ENCODE measurements at places on chromosomes 2 and 18.

DNA sequence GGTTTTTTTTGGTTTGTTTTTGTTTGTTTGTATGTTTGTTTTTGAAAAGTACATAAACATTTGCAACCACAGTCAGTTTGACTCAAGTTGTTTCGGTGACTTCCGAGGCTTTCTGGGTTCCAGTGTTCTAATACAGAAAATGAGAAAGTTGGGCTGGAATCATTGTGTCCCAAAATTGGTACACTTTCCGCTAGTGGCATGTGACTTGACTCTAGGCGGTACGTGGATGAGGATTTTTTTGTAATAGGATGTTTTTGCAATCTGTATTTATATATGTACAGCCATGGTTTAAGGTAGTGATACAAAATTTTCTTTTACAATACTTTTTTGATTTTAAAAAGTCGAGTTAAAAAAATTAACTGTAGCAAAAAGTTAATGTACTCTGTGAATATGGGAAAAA lies 1.7 kb downstream of the MFF start:
- DNase-seq, result no peak

DNA sequence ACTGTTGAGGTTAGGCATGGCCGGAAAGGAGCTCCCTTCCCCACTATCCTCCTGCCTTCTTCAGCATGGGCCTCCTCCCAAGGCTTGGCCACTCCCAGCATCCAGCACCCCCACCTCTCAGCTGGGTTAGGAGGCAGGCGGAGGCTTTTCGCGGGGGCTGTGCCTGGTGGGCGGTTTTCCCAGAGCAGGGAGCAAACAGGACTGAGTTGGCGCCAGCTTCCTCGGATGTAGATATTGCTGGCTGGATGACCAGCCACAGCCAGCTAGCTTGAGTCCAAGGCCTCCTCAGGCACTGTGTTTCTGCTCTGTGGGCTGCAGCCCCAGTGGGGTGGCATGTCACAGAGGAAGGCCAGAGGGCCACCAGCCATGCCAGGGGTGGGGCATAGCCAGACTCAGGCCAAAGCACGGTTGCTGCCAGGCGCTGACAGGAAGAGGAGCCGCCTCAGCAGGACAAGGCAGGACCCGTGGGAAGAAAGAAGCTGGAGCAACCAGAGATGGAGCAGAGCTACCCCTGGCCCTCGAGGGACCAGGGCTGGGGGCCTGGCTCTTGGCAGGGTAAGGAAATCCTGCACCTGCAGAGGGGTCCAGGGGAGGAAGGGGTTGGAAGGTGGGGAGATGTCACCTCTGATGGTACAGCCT lies at the start of gene TCF23:
Gene TCF23, plus strand, starts transcription at position 204 of the 639 bp plus-strand sequence. Its CDS starts 130 bp downstream, at position 334.
- DNase-seq, result no peak

GRCh38 chr2:218436992-218437391 lies 18.1 kb downstream of the VIL1 start:
- DNase-seq, result no peak

DNA sequence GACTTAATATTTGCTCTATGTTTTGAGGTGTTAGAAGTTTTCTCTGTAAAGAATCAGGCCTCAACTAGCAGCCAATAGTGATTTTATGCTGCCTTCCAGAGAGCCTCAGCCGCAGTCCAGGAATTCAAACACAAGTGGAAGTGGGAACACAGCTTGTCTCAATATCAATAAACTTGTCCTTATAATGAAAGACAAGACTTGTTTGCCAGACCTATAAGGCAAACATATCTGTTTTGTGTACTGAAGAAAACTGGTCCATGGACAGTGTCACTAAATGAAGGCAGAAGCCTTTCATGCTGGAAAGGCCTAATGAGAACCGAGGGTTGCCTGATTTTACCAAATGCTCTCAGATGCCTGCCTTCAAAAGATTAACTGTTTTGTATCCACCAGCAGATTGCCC lies 182.2 kb downstream of the EPHA4 start:
- DNase-seq, result no peak

DNA sequence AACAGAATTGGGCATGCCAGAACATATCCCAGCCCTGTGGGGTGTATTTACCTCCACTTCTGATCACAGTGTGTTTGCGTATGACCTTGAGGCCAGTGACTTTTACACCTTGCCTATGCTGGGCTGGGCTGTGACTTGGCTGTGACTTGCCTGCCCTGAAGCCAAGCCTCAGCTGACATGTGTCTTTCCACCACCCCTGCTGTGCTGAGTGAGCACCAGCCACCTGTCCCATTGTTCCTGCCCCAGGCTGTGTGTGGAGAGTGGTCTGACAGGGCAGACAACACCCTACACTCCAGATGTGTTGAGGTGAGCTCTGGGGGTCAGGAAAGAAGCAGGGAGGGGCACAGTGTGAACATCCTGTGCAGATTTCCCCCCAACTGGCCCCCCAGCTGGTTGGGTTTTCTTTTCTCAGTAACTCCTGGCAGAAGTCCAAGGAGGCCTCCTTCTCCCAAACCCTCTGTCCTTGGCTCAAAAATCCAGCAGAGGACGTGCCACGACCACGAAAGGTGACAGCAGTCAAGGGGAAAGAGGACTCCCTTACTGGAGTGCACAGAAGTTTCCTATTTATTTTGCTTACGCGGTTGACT lies 5.1 kb upstream of the STEAP3 start:
- DNase-seq, result no peak

GRCh38 chr2:120899771-120900170 lies 164.1 kb downstream of the GLI2 start:
- no peak for DNase-seq

DNA sequence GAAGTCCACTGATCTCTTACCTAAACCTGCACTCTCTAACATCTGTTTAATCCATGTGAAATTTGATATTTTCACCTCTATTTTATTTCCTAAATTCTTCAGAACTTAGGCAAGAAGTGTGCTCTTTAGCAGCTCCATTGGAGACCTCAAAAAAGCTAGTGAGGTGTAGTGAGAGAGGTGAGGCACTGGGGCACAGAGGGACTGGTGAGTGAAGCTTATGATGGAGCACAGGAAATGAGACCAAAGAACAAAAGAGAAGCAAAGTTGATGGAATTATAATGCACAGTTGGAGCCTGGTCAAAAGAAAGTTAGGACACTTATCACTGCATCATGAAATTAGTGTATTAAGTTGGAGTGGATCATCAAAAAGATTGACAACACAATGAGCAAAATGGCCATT lies 1050.7 kb upstream of the NRXN1 start:
- DNase-seq, result no peak

DNA sequence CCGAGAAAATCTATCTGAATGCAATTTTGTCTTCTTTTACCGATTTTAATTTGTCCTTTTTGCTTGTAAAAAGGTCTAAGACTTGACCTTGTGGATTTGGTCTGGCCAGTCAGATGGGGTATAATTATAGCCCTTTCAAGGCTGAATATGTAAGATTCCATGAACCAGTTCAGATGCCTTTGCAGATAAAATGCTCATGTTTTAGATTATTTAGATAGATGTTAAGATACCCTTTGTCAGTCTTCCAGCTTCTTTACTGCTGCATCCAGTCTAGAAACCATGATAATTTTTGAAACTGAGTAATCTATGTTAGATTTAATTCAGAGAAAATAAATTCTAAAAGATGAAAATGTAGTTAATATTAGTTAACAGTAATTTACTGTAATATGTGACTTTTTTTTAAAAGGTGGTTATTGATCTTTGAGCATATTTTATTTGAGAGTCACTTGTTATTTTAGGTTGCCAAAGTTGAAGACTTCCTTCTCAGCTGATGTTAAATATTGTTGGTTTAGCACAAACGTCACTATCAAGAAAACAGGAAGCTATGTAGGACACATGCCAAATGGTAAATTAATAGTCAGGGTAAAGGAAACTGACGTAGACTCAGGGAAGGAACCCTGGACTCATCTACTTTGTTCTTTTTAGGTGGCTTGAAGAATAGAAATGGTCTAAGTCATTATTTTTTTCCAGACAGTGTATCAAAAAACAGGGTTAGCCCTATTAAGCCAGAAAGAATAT lies 29.8 kb downstream of the BABAM2 start:
- DNase-seq, result no peak

- no peak for DNase-seq
These were observed 60.9 kb upstream of the KLHL29 start for GRCh38 chr2:23323917-23324680.

GRCh38 chr18:45619062-45619825 lies 4.0 kb downstream of the SLC14A2 start:
- DNase-seq, result no peak

GRCh38 chr2:169225906-169226305 lies 136.4 kb downstream of the LRP2 start:
- DNase-seq, result no peak

GRCh38 chr2:96547731-96548171 lies 11.2 kb downstream of the ARID5A start:
- DNase-seq, result no peak

DNA sequence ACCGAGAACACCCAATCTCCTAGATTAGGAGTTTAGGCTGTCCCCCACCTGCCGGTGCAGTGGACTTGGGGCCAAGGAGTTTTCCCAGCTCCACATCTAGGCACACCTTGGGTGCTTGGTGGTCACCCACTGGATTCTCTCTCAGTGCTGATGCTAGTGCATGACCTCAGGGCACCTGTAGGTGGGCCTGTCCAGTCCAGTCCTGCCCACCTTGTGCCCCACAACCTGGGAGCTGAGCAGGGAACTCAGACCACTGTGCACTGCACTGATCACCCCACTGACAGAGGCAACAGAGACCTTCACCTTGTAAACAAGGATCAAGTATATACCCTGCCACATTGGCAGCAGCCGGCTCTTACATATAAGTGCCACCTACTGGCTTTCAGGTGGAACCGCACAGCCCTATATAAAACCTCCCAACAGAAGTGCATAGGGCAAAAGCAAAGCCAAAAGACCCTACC lies 12.7 kb upstream of the CDH19 start:
- DNase-seq, result no peak

DNA sequence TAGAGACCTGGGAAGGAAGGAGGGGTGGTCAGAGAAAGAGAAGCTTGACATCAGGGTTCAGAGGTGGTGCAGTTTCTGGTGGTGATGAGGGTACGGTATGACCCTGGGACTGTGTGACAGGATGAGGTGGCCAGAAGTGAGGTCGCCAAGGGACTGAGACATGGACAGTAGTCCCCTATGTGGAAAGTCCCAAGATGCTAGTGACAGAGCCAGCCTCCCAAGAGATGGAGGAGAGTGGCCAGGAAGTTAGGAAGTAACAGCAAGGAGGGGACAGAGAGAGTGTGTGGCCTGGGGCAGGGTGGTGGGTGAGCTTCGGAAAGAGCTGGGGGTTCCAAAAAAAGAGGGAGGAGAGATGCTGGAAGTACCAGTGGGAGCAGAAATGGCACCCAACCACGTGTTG lies 66.0 kb downstream of the SMAD7 start:
- no peak for DNase-seq

GRCh38 chr2:158045362-158045761 lies 56.3 kb upstream of the UPP2 start:
- DNase-seq, result no peak

- no peak for DNase-seq
These were observed 343.6 kb downstream of the TGIF1 start for GRCh38 chr18:3793545-3793944.

DNA sequence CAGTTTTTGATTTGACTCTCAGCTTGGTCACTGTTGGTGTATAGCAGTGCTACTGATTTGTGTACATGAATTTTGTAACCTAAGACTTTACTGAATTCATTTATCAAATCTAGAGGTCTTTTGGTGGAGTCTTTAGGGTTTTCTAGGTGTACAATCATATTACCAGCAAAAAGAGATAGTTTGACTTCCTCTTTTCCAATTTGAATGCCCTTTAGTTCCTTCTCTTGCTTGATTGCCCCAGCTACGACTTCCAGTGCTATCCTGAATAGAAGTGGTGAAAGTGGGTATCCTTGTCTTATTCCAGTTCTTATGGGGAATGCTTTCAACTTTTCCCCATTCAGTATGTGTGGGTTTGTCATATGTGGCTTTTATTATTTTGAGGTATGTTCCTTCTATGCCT lies 312.9 kb upstream of the REV1 start:
- no peak for DNase-seq

DNA sequence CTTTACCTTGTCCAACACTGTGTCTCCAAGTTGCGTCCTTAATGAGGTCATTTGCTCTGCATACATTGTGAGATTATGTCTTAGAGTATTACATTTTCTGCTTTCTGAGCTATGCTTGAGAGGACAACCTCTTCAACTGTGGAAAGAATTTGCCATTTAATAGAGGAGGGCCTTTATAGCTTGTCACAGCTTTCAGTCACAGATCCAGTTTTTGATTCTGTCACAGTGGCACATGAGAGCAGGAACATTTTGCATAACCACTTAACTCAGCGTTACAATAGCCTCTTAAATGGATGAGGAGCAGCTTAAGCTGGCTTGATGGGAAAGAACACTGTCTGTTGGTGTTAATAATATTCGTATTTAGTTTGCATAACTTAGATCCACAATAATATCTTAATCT lies 63.0 kb downstream of the RHBDD1 start:
- no peak for DNase-seq

- DNase-seq, result no peak
These were observed 33.7 kb downstream of the MRPL33 start for GRCh38 chr2:27805180-27805579.

DNA sequence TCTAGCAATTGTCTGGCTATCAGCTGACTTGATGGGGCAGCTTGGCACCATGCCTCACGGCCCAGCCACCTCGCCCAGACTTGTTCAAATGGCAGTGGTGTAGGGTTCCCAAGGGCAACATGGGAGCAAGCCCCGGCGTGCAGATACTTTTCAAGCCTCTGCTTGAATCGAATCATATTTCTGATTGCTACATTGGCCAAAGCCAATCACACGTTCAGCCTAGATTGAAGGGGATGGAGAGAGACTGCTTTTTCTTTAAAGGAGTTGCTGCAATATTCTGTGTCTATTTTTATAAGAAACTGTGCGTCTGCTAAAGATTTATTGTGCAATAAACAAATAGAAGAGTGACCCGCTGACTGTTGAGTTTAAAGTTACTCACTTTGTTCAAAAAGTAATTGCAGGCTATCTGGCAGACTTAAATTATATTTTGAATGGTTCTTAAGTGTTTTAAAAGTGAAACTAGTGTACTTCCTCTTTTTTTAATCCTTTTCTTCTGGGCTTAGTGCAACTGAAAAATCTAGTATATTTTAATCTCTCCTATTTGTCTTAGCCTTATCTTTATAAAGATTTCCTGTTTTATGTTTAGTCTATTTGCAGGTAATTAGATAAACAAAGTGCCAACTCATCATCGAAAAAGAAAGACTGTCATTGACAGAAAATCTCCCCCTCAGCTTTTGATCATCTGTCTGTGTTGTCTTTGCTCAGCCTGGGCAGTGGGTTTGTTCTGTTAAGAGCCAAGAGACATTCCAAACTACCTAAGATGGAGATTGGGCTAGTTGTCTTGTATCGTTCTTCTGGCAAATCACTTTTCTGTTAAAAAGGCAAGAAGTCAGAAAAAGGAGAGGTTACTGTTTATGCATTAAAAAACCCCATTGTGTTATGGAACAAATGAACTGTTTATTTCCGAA lies 156.1 kb downstream of the TPGS2 start:
- DNase-seq, result no peak

DNA sequence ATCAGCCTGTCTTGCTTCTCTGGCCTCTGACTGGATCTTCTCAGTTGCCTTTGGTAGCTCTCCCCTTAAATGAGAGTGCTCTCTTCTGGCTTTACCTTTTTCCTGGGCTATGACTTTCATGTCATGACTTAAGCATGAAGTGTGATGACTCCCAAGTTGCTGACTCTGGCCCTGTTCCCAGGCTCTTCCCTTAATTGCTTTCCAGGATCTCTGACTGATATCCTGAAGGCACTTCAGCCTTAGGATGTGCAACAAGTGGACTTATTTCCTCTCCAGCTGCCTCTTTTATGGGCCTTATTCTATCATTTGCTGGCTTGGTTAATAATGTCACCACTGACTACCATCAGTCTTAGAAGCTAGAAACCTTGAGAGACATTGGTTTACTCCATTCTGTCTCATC lies 17.4 kb downstream of the SEMA4F start:
- no peak for DNase-seq
